T-helper 1 cell (primary cell): ENCODE measurements at places on chromosomes 2 and 18.

DNA sequence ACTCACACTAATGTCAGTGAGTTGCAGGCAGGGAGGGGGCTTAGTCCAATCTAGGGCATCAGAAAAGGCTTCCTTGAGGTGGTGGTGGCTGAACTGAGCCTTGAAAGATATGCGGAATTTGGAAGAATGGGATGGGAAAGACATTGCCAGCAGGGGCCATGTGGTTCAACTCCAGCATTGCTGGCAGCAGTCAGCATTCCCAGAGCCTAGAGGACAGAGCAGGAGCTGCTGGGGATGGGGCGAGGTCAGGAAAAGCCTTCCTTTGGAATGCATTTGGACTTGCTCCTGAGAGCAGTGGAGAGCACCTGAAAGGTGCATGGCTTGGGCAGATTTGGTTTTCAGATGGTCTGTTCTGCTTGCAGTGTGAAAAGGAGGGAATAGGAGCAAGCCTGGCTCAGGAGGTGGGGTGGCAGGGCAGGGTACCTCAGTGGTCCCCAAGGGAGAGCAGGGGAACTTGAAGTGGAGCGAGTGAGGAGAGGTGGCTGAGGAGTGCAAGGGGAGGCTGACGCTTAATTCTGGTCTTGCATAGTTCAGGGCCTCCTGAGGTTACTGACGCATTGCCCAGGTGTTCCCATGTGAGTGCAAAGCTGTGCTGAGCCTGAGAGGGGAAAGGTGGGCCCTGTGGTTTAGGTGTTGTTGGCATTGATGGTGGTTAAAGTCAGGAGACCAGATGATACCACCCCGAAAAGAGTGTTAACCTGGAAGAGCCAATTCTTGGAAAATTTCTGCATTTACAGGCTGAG is 112.1 kb upstream of the MGAT5 start:
- no peak for DNase-seq

DNA sequence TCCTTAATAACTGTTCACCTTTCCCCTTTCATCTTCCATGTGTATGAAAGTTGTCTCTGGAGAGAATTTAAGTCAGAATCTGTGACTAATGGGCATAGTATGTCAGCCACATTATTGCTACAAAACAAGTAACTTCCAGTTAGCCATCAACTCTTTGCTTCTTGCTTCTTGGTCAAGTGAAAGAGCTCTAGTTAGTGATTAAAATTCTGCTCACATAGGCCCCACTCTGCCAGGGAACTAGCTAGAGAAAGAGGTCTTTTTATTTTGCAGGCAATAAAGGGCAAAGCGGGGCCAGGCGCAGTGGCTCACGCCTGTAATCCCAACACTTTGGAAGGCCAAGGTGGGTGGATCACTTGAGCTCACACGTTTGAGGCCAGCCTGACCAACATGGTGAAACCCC is 64.6 kb downstream of the COLEC12 start:
- no peak for DNase-seq

DNA sequence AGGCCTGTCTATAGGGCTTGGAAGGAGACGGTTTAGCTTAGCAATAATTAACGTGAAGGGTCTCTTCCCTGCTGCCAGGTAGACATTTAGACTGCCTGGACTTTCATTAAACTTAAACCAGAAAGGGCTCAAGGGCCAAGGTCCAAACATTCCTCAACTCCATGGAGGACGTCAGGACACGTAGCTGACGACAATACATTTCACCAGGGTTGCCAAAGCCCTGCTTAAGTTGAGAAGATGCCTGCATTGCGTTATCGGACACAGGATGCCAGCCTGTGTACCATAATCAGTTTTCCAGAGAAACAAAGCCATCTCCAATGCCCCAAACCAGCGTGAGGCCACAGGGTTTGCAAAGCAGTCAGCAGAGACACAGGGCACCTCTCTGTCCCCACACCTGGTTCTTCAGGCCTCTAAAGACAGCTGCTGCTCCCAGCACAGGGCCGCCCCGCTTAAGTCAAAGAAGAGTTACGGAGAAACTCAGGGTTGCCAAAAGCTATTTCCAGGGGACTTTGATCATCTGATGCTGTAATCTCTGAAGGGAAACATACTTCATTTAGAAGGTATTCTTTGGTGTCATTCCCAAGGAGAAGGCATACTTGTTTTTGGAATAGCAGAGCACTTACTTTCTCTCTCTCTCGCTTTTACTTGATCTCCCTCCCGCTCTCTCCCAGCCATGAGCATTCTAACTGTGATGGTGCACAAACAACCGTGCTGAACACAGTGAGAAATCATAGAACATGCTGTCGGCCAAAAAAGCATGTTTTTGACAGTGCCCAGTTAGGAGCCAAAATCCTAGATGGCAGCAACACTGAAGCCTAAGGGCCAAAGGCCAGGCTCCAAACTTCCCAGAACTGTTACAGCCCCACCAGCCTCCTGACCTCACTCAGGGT is 46.0 kb downstream of the TTC32 start:
- DNase-seq: no peak

DNA sequence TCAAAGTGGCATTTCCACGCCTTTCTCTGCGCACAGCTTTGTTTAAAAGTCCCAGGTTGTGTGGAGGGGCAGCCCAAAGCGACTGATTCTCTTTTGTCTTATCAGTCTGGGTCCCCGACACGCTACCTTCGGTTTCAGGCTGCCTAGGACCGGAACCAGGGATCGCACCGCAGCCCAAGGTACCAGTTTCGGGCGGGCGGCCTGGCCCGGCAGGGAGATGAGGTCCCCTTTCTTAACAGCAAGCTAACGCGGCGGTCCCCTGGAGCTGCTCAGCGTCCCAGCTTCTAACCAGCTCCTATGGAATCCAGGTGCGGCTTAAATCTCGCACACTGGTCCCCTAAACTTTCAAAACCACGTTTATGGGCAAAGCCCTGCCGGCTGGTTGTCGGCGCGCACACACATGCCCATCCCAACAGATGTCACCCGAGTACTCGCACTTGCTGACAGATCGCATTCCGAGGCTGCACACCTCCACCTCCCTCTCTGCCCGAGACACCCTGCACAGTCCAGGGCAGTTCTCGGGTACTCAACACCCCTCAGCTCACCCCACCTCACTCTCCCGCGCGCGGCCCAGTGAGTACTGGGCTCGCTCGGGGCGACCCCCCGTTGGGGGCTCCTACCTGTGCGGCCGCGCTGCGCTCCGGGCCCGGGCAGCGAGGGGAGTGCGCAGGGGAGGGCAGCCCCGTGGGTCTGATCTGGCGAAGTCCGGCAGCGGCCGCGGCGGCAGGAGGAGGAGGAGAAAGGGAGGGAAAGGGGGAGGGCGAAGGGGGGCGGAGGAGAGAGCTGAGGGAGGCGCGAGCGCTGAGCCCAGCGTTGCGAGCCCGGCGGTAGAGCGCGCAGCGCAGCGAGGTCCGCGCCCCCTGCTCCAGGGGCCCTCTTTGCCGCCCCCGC is at the start of gene EFEMP1:
EFEMP1 (minus strand) TSS at position 692 of the 891 bp plus-strand sequence. CDS start 1,342 bp downstream, outside the sequence.
- no peak for DNase-seq

DNA sequence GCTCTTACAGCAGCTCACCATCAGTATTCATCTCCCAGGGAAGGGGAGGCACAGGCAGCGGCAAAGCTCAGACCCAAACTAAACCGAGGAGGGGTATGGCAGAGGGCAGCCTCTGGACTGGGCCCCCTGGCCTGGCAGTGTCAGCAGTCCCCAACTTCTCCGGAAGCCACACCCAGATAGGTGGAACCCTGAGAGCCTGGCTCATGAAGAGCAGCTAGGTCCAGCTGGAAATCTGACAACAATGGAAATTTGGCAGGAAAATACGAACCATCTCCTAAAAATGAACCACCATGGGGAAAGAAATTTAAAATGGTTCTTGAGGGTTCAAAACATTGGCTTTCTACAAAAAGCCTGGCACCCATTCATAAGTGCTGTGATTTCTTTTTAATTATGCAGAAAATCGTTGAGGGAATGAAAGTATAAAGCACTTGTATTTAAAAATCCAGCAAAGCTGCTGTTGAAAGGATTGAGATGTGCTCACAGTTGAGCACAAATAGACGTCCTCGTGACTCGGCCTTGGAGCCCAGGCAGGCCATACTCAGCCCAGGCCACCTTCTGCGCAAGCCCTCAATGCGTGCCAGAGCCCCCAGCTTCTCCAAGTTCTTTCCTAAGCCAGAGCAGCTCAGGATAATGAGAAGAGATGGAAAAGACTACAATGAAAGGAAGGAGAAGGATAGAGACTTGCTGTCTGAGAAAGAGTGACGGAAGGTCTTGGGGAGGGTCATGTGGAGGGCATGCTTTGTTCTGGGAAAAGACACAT is 93.0 kb downstream of the COL6A3 start:
- no peak for DNase-seq

DNA sequence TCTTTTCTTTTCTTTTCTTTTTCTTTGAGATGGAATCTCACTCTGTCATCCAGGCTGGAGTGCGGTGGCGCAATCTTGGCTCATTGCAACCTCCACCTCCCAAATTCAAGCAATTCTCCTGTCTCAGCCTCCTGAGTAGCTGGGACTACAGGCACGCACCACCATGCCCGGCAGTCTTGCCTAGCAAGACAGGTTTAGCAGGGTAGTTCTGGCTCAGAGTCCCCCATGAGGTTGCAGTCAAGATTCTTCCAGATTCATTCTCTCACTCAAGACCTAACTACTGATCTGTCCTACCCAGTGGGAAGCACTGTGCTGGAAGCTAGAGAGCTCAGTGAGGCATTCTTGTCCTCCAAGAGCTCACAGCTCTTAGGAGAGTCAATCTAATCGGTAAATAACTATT is 17.6 kb upstream of the ZAP70 start:
- DNase-seq: no peak
